ENCODE measurements at places on chromosomes 5 and 9.

GRCh38 chr9:110170357-110171257, 37.4 kb downstream of the C9orf152 start:
- no peak for DNase-seq

DNA sequence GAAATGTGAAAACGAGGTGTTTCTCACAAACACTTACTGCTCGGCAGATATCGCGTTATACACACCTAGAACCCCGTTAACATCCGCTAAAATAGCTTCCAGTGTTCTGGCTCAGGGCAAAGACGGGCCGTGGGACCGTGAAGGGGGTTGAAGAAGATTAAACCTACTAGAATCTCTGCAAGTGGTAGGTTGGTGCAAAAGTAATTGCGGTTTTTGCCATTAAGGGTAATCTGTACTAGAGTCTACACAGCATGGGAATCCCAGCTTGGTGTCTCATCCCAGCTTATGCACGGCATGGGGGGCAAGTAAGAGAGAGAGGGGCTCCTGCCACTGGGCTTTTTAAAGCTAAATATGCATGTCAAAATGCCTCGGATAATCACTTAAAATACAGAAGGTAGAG, 43.9 kb downstream of the HRH2 start:
- no peak for DNase-seq

- DNase-seq: no peak
These were observed 7.6 kb downstream of the TTC16 start for GRCh38 chr9:127723444-127723843.

DNA sequence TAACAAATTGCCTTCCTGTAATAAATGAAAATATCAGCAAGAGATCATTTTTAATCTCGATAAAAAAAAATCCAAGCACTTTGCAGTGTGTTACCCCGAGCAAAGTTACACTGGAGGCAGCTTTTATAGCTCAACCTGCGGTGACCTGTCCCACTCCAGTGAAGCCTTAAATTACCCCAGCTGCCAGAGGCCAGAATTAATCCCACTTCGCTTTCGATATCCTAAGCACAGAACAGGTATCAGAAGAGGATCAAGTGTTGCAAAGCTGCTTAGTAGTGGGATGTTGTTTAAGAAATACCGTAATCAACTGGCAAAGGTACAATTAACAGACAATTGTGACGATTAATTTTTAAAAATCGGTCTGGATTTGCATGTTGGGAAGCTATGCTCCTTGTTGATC, 314.0 kb downstream of the AGTPBP1 start:
- DNase-seq: no peak

DNA sequence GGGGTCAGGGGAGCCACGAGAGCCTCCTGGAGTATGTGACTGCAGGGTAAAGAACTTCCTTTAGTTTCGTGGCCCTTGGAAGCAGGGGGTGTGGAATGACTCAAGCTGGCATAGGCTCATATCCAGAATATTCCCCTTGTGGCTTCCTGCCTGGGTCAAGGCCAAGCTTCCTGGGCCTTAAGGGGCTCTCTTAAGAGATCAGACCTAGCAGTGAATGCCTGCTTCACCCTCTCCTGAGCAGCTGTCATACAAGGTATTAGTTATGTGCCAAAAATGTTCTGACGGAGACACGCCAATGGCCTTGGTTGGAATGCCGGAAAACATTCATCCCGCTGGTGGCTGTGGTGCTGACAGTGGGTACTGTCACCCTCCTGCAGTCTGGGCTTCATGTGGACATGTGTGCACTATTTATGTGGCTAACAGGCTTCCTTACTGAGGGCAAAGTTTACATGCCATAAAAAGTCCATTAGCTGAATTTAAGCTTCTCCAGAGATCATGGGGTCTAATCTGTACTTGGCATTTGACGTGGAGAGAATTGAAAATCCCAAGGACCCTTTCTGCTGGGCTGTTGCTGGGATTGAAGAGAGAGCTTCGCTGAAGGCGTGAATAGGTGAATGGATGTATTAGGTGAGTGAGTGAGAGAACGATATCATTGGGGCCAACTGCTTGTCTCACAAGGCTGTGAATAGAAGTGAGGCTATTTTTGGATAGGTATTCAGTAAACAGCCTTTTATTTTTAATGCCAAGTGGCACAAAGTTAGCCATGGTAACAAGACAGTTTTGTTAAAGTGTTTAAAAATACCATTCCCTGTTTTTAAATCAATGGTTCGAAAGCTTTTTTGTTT, 156.8 kb downstream of the MACROH2A1 start:
- DNase-seq: no peak

GRCh38 chr5:128378632-128379031, 159.4 kb downstream of the FBN2 start:
- DNase-seq: no peak

- no peak for DNase-seq
These were observed 46.1 kb downstream of the TNFSF15 start for GRCh38 chr9:114759512-114760341.

GRCh38 chr9:77307166-77307565, 129.8 kb downstream of the VPS13A start:
- DNase-seq: no peak

- DNase-seq: no peak
These were observed 189.0 kb upstream of the PUM3 start for GRCh38 chr9:3032898-3033297.

DNA sequence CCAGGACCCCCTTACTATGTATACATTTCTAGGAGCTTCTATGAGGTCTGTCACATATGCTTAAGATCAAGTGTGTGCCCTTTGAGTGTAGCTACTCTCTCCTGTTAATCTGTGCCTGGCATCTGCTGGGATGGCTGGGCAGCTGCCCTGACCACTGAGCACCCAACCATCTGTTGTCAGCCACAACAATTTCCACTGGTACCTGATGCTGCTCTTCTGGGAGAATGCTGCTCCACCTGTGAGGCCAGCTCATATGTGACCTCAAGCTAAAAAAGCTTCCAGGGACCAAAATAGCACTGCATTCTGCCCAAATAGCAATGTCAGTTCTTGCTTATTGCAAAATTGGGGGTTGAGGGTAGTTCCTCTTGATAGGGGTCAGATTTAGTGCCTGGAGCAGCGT, 595.6 kb downstream of the RAB3C start:
- no peak for DNase-seq

GRCh38 chr5:132673488-132673887, 301 bp upstream of the IL4 start:
- DNase-seq: no peak

GRCh38 chr5:68730979-68731654, 362.7 kb upstream of the SLC30A5 start:
- DNase-seq: no peak

DNA sequence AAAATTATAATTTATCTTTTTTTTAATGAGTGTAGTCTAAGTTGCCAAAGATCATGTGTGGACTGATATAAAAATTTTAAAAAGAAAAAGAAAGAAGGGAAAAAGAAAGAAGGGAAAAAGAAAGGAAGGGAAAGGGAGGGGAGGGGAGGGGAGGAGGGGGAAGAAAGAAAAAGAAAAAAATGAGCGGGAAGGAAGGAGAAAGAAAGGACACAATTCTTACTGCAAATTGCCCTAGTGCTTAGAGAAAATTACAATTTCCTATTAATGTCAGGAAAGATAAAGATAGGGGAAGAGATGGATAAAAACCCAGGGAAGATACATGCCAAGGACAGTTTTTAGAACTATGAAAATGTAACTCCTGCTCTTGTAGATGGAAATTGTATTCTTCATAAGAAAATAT, 789.7 kb upstream of the GRAMD2B start:
- no peak for DNase-seq

GRCh38 chr5:122420537-122421236, 108.7 kb downstream of the SNCAIP start:
- DNase-seq: no peak

DNA sequence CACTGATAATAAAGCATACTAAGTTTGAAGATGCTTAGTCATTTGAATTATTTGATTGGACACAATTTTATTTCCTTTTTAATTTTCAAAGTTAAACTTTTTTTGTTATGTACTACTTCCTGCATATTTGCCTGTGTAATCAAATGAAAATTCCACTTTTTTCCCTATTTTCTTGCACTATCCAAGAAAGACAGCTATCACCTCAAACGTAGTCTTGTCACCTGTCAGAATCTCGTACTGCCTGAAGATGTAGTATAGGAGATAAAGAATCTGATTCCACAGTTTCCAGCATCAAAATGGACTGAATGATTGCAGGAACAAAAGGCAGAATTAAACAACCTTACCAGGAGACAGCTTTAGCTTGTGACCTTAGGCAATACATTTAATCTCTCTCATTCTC, 818.8 kb downstream of the MAT2B start:
- no peak for DNase-seq

GRCh38 chr9:567747-568305, 273.7 kb upstream of the DMRT1 start:
- no peak for DNase-seq

DNA sequence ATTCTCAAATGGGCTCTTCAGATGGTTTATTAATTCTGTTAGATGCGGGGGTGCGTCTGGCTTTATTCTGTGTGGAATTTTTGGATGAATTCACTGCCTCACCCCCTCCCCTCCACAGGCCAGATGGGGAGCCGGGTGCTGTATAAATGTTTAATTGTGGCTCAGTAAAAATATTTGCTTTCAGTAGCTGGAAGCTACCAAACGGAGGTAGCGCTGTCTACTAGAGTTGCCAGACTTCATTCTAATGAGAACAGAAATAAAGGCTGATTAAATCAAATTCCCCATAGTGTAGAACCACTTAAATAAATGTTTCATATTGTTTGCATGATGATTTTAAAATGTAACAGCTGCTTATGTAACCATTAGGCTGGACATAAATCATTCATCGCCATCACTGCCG, 34.5 kb upstream of the KCNMB1 start:
- no peak for DNase-seq

- no peak for DNase-seq
These were observed 33.1 kb downstream of the ZCCHC9 start for GRCh38 chr5:81334304-81335061.

GRCh38 chr5:147688656-147689356, 93.7 kb downstream of the JAKMIP2 start:
- DNase-seq: no peak
